Activated CD4-positive, CD25-positive, alpha-beta regulatory T cell treated with anti-CD3 and anti-CD28 coated beads, Interleukin-2, amount 50 U/mL, for 72 hours (primary cell): ENCODE measurements at places on chromosomes 4 and X.

GRCh38 chr4:26088433-26088928, 174.5 kb downstream of the SMIM20 start:
- DNase-seq, result no peak

- no peak for DNase-seq
Measured at GRCh38 chrX:19291086-19291485, 52.6 kb upstream of the PDHA1 start.

DNA sequence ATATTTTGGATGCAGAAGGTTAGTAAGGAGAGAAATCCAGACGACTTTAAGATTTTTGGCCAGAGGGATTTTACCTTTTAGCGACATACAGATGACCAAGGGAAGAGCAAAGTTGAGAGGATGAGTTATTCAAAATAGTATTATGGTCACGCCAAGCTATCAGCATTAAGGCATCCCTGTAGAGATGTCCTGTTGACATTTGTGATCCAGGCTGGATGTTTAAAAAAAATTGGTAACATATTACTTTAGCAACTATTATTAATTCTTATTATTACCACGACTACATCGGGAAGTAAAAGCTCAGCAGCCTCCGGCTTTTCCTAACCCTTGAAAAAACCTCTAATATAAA, 562 bp upstream of the OSTC start:
- no peak for DNase-seq

- DNase-seq, result no peak
Measured at GRCh38 chrX:38086451-38087215, 80.3 kb downstream of the SYTL5 start.

DNA sequence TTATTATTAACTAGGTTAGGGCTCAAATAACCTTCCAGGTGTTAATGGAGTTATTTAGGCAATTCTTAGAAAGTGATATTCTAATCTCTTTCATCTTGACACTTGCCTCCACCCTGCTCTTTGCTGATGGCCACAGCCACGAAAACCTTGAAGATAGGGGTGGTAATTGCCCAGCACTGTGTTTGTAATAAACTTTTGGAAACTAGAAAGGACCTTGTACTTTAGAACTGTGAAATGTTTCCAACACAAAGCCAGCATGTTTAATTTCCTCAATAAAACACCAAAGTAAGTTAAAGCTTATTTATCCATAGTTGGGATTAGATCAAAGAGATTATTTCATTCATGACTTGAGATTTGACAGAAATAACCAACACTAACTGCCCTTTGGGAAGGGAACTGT, 78.3 kb downstream of the MAOA start:
- DNase-seq, result no peak

- DNase-seq, result no peak
Measured at GRCh38 chr4:51835855-51836254, 7.1 kb upstream of the DCUN1D4 start.
